Activated CD8-positive, alpha-beta memory T cell treated with anti-CD3 and anti-CD28 coated beads for 24 hours (primary cell): ENCODE measurements at places on chromosomes 1 and 21.
A peak's percentile ranks its signal among the peaks of the same experiment; 100 is the strongest.

DNA sequence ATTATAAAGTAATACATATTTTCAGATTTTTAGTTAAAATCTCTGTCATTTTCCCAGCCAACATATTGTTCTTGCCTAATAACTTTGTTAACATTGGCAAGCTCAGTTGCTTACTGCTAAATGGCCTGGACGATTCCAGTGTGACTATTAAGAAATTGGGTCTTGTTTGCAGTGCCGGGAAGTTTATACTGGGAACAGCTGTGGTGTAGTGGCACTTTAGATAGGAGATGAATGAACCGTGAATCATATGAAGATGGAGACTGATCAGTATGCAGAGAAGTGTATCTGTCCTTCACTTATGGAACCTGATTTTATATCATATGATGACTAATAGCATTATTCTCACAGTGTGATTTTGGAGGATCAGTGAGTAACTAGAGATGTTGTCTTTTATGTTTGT, 3.3 kb downstream of the CHRM3 start:
- DNase-seq = no peak

- DNase-seq = no peak
Measured at GRCh38 chr1:147892216-147892615, 10.4 kb upstream of the GJA8 start.

DNA sequence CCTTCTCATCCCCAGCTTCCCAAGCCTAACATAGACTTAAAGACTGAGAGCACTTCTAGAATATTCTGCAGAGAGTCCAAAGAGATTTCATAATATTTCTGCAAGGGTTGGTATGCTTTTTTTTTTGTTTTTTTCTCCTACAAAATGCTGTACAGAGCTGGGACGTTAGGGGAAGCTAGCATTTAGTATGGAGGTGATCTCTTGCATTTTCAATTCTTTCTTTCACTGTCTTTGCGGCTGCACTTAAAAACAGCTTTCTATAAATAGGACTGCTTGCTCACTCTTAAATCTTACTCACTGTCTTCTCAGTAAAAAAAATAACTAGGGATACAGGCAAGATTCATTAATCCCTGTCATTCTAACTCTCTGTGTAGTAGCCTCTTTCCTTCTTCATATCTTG, 7.4 kb downstream of the DSCAM start:
- no peak for DNase-seq

GRCh38 chr21:45506241-45506817, 35.9 kb downstream of the SLC19A1 start:
- no peak for DNase-seq

DNA sequence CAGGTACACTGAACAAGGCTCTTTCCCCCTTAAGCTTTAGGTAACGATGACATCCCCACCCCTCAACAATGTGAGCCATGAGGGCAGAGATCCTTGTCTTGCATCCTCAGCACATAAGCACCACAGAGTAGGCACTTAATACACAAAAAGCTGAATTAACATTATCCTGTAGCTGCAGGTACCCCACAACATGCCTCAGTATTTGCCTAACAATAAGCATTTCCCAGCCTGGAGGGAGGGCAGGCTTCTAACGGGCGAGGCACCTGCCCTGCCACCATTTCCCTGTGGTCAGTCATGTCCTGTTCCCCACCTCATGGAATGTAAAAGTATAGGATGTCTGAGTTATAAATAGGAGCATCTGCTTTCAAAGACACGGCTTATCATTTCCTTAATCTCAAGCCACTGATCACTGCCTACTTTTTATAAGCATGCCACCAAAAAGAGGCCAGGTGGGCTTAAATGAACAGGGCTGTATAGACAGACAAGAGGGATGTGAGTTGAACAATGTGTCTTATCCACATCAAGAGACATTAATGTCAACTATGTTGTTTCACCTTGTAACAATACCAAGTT, 3.4 kb downstream of the CAPZB start:
- no peak for DNase-seq

- no peak for DNase-seq
Measured at GRCh38 chr1:109977657-109978378, 6.7 kb upstream of the AHCYL1 start.

DNA sequence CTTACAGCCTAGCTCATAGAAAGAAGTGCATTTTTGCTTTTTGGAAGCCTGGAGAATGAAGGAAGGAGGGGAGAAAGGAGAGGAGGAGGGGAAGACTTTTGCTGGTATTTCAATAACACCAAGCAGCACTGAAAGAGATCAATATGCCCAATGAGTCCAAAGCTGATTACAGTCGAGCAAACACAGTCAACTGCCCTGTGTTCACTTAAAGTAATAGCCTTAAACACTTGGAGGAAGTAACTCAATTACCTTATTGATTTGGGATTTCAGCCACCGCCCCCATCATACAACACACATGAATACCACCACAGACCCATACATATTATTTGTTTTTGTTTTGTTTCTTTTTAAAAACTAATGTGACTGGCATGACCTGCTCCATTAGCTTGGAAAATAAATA, 23.3 kb upstream of the RXRG start:
- no peak for DNase-seq

DNA sequence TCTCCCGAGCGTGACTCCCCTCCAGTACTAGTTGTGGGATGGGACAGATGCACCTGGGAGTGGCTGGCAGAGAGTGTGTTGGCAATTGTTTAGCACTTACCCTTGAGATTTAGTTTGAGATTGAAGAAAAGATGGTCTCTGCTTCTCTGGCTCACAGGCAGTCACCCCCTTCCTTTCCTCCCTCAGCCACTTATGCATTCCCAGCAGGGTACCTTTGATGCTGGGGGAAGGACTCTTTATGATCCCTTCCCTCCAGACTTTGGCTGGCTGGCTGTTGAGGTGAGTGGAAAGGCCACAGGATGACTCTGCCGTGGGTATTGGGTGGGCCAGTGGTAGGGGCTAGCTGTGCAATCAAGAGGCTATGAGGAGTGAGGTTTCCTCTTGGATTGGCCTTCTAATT, 236.8 kb downstream of the CAMTA1 start:
- DNase-seq = no peak

DNA sequence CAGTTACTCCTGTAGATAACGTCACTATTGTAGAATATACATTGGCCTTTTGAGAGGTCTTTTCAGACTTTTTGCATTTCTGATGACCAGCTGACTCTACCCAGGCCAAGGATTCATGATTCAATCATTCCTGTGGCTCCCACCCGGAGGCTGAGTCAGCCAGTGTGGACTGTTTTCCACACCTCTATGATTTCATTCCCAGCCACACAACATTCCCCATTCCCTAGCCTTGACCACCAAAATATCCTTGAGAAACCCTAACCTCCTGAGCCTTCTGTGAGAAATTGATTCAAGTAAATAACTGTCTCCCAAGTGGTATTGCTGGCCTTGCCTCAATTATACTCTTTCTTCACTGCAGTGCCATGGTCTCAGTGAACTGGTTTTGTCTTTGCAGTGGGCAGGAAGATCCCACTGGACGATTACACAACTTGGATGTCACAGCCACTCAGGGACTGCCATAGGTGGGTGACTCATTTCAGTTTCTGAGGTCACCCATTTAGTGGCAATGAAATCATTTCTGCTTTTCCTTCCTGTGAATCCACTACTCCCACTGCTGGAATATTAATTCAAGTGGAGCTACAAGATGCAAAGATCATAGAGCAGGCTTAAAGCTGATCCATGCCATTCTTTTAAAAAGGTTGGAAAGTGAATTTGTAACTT, 518.6 kb upstream of the ZP4 start:
- DNase-seq = no peak

- DNase-seq = no peak
Measured at GRCh38 chr1:85311818-85312217, 35.4 kb upstream of the BCL10 start.

DNA sequence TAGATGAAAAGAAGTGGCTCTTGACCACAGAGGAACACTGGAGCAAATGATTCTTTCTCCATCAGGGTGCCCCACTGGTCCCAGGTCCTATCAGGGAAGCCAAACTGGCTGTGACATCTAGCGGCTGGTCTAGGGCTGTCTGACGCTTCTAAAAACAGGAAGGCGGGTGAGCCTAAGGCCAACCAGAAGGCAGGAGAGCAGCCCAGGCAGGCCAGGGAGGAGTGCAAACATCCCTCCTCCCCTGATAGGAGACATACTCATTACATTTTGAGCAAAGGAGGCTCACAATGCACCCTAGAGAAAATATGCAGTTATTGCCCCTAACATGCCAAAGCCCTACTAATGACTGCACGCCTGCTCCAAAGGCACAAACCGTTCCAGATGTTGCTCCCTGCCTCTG, 10.4 kb upstream of the FOXE3 start:
- no peak for DNase-seq

- DNase-seq = no peak
Measured at GRCh38 chr1:22120469-22120790, 22.5 kb downstream of the WNT4 start.

- no peak for DNase-seq
Measured at GRCh38 chr1:37078866-37079265, 44.6 kb upstream of the GRIK3 start.

- DNase-seq = peak; percentile 76
Measured at GRCh38 chr1:2174348-2175054, 20.1 kb downstream of the FAAP20 start.

- DNase-seq = no peak
Measured at GRCh38 chr1:204041803-204042505, 31.0 kb upstream of the SOX13 start.

GRCh38 chr1:167083066-167083665, 7.0 kb downstream of the GPA33 start:
- no peak for DNase-seq

DNA sequence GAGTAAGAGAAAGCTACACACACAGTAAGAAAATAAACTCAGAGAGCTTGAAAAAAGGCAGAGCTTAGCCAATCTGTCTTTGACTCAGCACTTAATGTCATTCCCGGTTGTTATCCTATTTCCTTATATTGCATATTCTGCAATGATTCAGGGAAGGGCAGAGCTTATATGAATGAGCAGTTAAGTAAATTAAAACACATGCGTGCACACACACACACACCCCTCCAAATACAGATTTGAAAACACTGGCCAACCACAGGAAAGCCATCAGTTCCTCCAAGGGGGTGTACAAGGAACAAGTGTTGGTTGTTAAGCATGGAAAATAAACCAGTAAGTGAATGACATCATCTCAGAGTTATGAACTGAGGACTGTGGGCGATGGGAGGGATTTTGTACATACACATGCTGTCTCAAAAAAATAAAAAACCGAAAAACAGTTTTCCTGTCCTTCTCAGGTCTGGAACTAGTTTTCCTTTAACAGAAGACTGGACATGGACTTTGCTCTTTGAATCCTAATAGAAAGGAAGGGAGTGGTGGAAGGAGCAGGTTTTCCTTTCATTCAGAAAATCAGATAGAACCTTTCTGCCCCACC, 1.0 kb downstream of the IQGAP3 start:
- DNase-seq = no peak

DNA sequence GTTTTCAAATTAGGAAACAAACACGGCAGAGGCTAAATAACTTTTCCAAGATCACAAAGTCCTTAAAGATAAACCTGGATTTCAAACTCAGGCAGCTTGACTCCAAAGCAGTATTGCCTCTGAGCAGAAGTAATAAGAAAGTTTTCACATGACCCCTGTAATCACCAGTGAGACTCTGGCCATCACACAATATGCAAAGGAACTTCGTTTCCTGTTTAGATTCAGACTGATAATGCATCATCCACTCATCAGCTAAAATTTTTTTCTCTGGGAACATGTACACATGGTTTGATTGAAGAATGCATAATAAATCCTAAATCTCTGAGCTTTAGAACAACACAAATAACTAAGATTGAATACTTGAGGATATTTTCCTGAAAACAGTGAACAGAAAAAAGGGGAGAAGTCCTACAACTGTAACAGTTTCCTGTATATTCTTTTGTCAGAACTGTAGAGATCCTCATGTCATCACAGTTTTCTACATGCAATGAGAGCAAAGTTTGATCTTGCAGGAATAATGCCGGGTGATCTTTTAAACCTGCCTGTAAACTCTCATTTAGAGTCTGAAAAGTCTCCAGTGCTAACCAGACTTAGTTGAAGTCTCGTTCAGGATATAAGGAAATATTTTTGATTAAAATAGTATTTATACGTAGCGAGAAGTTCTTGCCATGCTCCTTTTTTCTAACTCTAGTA, 225.3 kb downstream of the SPATA17 start:
- DNase-seq = no peak

DNA sequence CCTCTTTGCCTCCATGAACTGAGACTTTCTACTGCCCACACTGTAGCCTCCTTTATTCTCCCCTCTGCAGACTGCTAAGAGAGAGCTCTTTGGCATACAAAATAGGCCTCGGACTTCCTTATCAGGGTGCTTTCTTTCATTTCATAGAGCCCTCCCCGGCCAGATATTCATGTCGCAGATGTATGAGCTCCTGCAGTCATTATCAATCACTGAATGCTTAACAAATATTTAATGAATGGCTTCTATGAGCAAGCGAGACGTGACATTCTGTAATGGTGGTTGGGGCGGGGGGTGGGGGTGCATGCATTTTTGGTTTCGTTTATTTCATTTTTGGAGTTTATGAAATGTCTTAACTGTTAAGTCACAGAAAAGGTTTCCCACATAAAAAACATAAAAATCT, 344.8 kb upstream of the KAZN start:
- no peak for DNase-seq

- DNase-seq = no peak
Measured at GRCh38 chr1:112904071-112904830, 51.7 kb downstream of the SLC16A1 start.

DNA sequence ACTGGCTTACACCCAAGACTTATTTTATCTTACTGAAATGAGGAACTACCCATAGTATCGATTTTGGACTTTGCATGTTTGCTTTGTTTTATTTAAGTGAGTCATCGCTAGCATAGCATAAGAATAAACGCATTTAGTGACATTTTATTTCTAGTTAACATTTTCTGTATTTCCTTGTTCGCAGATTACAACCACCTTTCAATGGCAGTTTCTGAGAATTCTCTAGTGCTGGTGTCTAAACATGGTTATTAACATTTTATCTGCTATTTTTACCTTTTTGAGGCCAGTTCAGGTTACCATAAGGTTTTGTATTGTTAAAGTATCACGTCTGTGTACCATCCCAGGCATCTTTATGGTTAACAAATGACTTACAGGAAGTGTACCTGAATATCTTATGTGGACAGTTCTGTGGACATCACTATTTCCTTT, 24.5 kb downstream of the EEIG2 start:
- no peak for DNase-seq

- DNase-seq = no peak
Measured at GRCh38 chr1:57845041-57845440, 421.2 kb upstream of the DAB1 start.
